Prostate gland (tissue), 2 donors: ENCODE measurements at places on chromosomes 11 and 22.

DNA sequence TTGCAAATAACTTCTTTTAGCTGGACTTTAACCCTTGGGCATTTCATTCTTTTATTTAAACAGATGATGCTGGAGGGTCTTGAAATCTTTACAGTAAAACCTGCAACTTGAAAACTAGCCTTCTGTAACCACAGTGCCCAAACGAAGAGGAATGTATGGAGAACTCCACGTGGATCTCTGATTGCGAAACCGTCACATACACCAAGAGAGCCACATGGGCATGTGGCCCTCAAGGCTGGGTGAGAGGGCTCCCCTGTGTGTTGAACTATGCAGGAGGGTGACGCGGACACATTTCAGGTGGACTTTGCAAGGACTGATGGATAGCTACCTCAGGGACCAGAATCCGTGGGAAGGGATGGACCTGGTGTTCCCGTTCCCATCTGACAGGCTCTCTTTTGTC lies 30.6 kb downstream of the FAM118A start:
- H3K27ac ChIP-seq, result no peak overlapping the region
- no peak for DNase-seq
- no peak overlapping the region for H3K4me3 ChIP-seq
- H3K36me3 ChIP-seq, result no peaks in the 10 kb centered on the region
- H3K4me1 ChIP-seq, result peaks cover 25% of the 10 kb centered on the region
- H3K27me3 ChIP-seq, result no peaks in the 10 kb centered on the region

DNA sequence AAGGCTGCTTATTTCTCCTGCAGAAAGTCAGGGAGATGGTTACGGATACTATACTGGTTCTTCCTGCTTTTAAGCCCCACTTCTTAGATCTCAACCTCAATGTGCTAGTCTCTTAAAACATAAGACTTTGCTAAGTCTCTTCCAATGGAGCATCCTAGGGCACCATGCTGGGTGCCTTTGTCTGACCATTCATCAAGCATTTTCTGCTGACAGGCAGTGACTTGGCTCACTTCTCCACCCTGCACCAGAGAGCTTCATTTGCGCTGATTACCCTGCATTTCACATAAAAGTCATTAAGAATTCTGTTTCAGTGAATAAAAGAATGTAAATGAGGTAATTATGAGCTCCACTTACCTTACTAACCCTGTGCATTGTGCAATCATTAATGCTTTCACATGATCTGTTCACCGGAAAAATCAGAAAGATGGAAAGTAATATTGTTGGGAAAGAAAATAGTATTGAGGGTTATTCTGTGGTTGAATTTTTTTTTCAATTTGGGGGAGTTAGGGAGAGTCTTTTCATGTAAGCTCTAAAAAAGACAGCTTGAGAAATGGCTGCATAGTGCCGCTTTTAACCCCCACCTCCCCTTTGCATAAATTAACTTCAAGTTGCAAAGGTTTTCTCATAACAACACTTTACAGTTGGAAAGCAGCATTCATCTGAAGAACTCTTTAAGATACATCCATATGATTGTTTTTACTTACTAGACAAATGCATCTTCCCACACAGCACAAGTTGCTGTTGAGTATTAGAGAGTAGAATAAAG lies 677.3 kb upstream of the KIRREL3 start:
- no peaks in the 10 kb centered on the region for H3K36me3 ChIP-seq
- H3K27ac ChIP-seq, result no peak overlapping the region

DNA sequence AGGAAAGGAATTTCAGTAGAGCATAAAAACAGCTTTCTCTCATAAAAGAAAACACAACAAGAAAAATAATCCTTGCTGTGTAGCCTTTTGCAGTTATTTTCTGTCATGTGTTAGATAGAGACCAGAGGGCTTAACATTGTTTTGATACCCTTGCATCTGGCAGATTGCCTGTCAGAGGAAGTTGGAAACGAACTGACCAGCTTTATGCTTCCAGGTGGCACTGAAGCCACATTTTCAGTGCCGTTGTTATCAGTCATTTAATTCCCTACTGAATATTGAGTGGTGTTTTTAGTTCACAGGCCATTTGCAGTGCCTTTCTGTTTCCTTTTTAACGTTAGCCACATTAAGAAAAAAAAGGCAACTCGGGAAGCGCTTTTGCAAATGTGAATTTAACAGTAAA lies 21.5 kb upstream of the RAG2 start:
- no peaks in the 10 kb centered on the region for H3K4me1 ChIP-seq
- no peak overlapping the region for H3K27ac ChIP-seq
- H3K4me3 ChIP-seq, result no peak overlapping the region
- no peaks in the 10 kb centered on the region for H3K36me3 ChIP-seq
- DNase-seq, result no peak
- H3K27me3 ChIP-seq, result no peaks in the 10 kb centered on the region

GRCh38 chr11:66713746-66714480 lies 15.1 kb downstream of the SPTBN2 start:
- no peak for DNase-seq
- H3K4me3 ChIP-seq, result no peak overlapping the region
- no peaks in the 10 kb centered on the region for H3K36me3 ChIP-seq
- no peak overlapping the region for H3K27ac ChIP-seq
- no peaks in the 10 kb centered on the region for H3K27me3 ChIP-seq

DNA sequence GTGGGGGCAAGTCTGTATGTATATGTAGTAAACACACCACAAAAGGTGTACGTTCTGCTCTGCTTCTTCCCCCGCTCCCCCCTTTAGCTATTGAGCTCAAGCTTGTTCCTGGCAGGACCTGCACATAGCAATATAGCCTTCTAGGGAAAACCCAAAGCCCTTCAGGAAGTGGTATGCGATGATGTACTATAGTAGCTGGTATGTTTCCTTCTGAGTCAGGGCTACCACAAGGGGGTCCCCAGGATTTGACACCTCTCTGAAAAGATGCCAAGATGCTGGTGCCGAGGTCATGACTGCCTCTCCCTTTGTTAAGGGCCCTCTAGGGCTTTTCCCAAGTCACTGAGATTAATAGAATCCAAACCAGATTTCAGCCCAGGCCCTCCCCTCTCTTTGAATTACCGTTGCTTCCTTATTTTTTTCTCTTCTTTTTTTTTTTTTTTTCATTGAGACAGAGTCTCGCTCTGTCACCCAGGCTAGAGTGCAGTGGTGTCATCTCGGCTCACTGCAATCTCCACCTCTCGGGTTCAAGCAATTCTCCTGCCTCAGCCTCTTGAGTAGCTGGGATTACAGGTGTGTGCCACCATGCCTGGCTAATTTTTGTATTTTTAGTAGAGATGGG lies 268.4 kb downstream of the ETS1 start:
- no peaks in the 10 kb centered on the region for H3K4me1 ChIP-seq
- no peaks in the 10 kb centered on the region for H3K36me3 ChIP-seq
- no peaks in the 10 kb centered on the region for H3K27me3 ChIP-seq
